ENCODE measurements at places on chromosomes 3 and 15. TPM values are rescaled to one million over a fixed set of nuclear protein-coding genes. Genes with fewer than 3 reads are reported as not detected.

The GATA2 gene
- total RNA-seq: 0.39 TPM

The HRH1 gene
- not detected for total RNA-seq

The POLQ gene
- 0.19 TPM for total RNA-seq

The SCAMP5 gene
- 0.72 TPM for total RNA-seq

The DUOX2 gene
- not detected for total RNA-seq

The POPDC2 gene
- total RNA-seq: 1.0 TPM

The SNRPN gene
- 81.0 TPM for total RNA-seq

Measured in CD8-positive, alpha-beta T cell (primary cell).